ENCODE measurements at places on chromosomes 4 and X. TPM values are rescaled to one million over a fixed set of nuclear protein-coding genes. Genes with fewer than 3 reads are reported as not detected.

NXF2 gene
- not detected for total RNA-seq

DNA sequence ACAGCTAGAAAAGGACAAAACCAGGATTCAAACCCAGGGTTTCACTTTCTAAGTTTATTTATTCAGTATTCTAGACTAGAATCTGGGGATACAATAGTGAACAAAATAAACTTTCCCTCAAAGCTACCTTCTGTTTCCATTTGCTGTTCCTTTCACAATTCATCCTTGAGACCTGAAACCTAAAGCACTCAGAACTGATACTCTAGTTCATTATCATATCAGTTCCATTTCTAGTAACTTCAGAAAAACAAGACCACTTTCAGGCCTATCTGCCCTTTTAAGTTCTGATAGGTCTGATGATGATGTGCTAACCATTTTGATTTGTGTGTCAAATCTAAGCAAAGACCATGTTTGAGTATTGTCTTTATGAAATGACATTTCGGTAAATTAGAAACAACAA lies 7.8 kb upstream of the XK start:
- DNase-seq: no peak

NOX1 gene
- total RNA-seq: not detected

- DNase-seq: peak; percentile 26
These were observed 34.9 kb upstream of the NFKB1 start for GRCh38 chr4:102466298-102466697.

- DNase-seq: no peak
These were observed 60.8 kb downstream of the DLG3 start for GRCh38 chrX:70505451-70505841.

- no peak for DNase-seq
These were observed 128.5 kb downstream of the MAGEC2 start for GRCh38 chrX:142076633-142077032.

Measured in LHCN-M2 (cell line).